ENCODE measurements at places on chromosomes 12 and 14. TPM values are rescaled to one million over a fixed set of nuclear protein-coding genes. Genes with fewer than 3 reads are reported as not detected.

Gene GUCY2C
- not detected for total RNA-seq

Gene C12orf56
- total RNA-seq, result not detected

Gene RALGAPA1
- 28.2 TPM for total RNA-seq

Gene PLD4
- total RNA-seq, result not detected

Gene DHRS2
- 3.1 TPM for total RNA-seq

Gene SRRM4
- not detected for total RNA-seq

Gene VPS29
- 88.3 TPM for total RNA-seq

Gene NXPH4
- 0.47 TPM for total RNA-seq

Gene SLCO1C1
- not detected for total RNA-seq

Gene TMTC1
- not detected for total RNA-seq

Gene RFLNA
- total RNA-seq, result not detected

GRCh38 chr14:64715628-64716412, 11.6 kb downstream of the PLEKHG3 start:
- H3K4me3 ChIP-seq, result no peak overlapping the region
- no peaks in the 10 kb centered on the region for H3K36me3 ChIP-seq
- peaks cover 18% of the 10 kb centered on the region for H3K4me1 ChIP-seq
- no peak for DNase-seq

GRCh38 chr12:113071135-113072112, 14.9 kb downstream of the DTX1 start:
- H3K36me3 ChIP-seq, result no peaks in the 10 kb centered on the region
- no peak for DNase-seq
- no peak overlapping the region for H3K4me3 ChIP-seq
- H3K4me1 ChIP-seq, result peaks cover 29% of the 10 kb centered on the region

DNA sequence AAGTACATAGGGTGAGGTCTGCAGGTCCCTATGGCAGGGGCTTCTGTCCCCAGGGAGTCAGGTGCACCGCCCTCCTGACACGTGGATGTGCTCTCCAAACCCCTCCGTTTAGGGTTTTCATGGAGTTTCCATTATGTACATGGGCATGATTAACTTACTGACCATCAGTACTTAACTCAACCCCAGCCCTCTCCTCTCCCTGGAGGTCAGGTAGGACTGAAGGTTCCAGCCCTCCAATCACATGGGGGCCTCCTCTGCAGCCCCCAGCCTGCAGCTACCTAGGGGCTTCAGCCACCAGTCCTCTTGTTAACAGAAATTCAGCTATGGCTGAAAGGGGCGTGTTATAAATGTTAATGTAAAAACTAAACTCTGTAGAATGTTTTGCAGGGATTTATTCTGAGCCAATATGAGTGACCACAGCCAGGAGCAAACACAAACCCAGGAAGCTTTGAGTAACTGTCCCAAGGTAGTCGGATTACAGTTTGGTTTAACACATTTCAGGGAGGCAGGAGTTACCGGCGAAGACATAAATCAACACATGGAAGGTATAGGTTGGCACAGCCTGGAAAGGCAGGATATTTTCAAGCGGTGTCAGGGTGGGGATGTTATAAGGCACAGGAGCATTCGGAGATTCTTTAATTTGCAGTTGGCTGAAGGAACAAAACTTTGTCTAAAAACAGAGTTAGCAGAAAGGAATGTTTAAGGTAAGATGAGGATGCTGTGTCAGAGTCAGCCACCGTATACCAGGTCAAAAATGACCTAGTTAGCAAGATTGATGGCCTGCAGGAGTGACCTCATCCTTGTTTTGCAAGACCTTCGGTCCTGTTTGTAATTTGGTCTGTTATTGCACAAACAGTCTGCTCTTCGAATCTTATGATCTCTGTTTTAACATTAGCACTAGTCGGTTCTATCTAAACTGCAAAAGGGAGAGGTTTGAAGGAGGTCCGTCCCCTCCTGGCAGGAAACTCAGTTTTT, 75.2 kb downstream of the TNFAIP2 start:
- no peaks in the 10 kb centered on the region for H3K27me3 ChIP-seq
- DNase-seq, result no peak
- H3K36me3 ChIP-seq, result no peaks in the 10 kb centered on the region
- H3K4me1 ChIP-seq, result no peaks in the 10 kb centered on the region
- H3K27ac ChIP-seq, result no peak overlapping the region
- H3K4me3 ChIP-seq, result no peak overlapping the region

GRCh38 chr14:84006643-84007155, 1523.2 kb upstream of the FLRT2 start:
- no peak for DNase-seq
- no peaks in the 10 kb centered on the region for H3K36me3 ChIP-seq
- no peak overlapping the region for H3K4me3 ChIP-seq

GRCh38 chr12:108076556-108076955, 52.5 kb upstream of the WSCD2 start:
- H3K36me3 ChIP-seq, result no peaks in the 10 kb centered on the region
- H3K27me3 ChIP-seq, result no peaks in the 10 kb centered on the region
- DNase-seq, result no peak
- no peak overlapping the region for H3K4me3 ChIP-seq
- no peak overlapping the region for H3K27ac ChIP-seq
- H3K4me1 ChIP-seq, result no peaks in the 10 kb centered on the region

DNA sequence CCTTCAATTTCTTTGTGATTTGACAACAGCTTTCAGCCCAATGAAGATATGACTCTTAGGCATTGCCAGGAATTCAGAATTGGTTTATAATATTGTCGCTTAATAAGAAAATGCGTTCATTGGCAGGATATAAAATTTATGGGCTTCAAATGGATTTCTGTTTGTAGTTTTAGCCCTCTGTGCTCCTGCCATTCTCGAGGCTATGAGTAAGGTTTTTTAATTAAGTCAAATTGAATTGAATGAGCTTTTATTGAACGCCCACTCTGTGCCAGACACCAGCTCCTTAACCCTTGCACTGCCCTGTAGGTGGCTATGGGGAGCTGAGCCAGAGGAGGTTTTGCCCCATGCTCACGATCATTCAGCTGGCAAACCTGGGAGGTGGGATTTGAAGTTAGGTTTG, 115.1 kb downstream of the SLC25A47 start:
- H3K4me1 ChIP-seq, result no peaks in the 10 kb centered on the region
- H3K27ac ChIP-seq, result no peak overlapping the region
- H3K27me3 ChIP-seq, result no peaks in the 10 kb centered on the region

- no peak overlapping the region for H3K4me3 ChIP-seq
- H3K27ac ChIP-seq, result no peak overlapping the region
- no peak for DNase-seq
- H3K27me3 ChIP-seq, result no peaks in the 10 kb centered on the region
- H3K36me3 ChIP-seq, result no peaks in the 10 kb centered on the region
Measured at GRCh38 chr12:49824895-49825294, 3.3 kb downstream of the NCKAP5L start.

DNA sequence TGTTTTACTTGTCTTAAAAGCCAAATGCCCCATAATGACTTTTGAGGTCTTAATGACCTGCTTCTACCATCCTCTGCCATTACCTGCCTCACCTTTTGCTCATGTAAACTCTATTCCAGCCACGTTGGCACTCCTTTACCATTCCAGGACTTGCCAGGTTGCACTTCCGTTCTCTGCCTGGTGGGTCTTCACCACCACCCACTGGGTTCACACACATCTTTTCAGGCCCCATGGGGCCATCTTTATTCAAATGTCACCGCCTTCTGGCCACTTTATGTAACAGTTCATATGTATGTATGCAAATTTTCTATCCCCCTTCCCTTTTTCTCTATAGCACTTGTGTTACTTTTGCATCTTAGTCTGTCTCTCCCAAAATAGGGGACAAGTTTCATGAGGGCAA, 57.7 kb downstream of the ATP2A2 start:
- H3K27me3 ChIP-seq, result no peaks in the 10 kb centered on the region
- DNase-seq, result no peak
- peaks cover 85% of the 10 kb centered on the region for H3K36me3 ChIP-seq
- H3K27ac ChIP-seq, result no peak overlapping the region
- no peaks in the 10 kb centered on the region for H3K4me1 ChIP-seq
- no peak overlapping the region for H3K4me3 ChIP-seq

GRCh38 chr12:98595243-98595988, 1.9 kb downstream of the SLC25A3 start:
- peaks cover 37% of the 10 kb centered on the region for H3K4me1 ChIP-seq
- no peaks in the 10 kb centered on the region for H3K27me3 ChIP-seq
- DNase-seq, result no peak
- H3K4me3 ChIP-seq, result peak overlapping the region; percentile 83
- H3K36me3 ChIP-seq, result peaks cover 28% of the 10 kb centered on the region

DNA sequence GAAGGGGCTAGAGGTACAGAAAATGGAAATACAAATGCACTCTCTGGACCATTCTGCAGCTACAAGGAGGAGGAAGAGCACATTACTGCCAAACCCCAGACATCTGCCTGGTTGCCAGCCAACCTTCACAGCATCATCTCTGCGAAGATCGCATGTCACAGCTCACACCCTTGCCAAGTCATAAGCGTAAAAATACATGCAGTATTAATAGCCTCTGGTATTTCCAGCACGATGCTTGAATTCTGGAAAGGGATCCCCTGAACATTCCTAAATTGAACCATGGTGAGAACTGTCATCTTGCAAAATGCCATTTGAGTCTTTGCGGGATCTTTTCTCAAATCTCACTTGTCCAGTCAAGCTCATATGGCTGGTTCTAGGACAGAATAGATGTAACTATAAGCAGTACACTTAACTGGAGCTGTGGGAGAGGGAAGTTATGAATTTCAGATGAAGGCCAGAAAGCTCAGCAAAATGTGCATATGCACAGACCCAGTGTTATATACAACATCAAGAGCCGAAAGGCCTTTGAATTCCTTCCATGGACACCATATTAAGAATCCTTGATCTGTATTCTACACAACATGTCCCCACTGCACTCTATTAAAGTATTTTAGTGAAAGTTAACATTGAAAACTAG, 211.6 kb downstream of the DUSP6 start:
- H3K27me3 ChIP-seq, result no peaks in the 10 kb centered on the region
- no peaks in the 10 kb centered on the region for H3K36me3 ChIP-seq
- H3K4me3 ChIP-seq, result no peak overlapping the region
- no peak for DNase-seq
- H3K4me1 ChIP-seq, result no peaks in the 10 kb centered on the region

DNA sequence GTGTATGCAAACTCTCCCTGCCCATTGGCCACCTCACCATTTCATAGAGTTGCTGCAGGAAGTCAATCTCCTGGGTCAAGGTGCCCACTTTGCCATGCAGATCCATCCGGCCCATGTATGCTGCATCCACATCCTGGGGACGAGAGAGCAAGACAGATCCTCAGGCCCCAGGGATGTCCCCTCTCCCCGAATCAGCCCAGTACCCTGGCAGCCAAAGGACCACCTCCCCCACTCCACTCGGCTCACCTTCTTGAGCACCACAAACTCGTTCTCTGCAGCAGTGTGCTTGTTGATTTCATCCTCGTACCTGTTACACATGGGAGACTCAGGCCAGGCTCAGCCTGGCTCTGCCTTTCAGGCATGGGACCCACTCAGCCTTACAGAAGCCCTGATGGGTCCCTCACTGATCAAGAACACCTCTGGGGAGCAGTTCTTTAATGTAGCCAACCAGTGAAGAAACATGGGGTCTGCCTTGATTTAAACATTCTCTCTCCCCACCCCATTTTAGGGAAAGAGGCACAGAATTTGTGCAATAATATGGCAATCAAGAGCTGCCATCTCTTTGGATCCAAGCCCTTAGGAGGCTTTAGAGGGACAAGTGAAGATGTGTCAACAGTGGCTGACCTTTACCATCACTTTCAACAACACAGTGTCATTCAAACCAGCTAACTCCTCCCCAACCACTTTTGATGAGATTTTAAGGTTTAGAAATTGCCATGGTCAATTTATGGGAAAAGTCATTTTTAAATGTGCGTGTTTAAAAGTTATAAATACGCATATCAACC, 3.9 kb downstream of the KRT79 start:
- no peaks in the 10 kb centered on the region for H3K27me3 ChIP-seq
- no peak overlapping the region for H3K4me3 ChIP-seq
- DNase-seq, result no peak
- no peak overlapping the region for H3K27ac ChIP-seq
- no peaks in the 10 kb centered on the region for H3K36me3 ChIP-seq

- no peaks in the 10 kb centered on the region for H3K36me3 ChIP-seq
- H3K4me1 ChIP-seq, result no peaks in the 10 kb centered on the region
- DNase-seq, result no peak
- no peak overlapping the region for H3K27ac ChIP-seq
Measured at GRCh38 chr12:78156751-78157150, 326.1 kb downstream of the NAV3 start.

DNA sequence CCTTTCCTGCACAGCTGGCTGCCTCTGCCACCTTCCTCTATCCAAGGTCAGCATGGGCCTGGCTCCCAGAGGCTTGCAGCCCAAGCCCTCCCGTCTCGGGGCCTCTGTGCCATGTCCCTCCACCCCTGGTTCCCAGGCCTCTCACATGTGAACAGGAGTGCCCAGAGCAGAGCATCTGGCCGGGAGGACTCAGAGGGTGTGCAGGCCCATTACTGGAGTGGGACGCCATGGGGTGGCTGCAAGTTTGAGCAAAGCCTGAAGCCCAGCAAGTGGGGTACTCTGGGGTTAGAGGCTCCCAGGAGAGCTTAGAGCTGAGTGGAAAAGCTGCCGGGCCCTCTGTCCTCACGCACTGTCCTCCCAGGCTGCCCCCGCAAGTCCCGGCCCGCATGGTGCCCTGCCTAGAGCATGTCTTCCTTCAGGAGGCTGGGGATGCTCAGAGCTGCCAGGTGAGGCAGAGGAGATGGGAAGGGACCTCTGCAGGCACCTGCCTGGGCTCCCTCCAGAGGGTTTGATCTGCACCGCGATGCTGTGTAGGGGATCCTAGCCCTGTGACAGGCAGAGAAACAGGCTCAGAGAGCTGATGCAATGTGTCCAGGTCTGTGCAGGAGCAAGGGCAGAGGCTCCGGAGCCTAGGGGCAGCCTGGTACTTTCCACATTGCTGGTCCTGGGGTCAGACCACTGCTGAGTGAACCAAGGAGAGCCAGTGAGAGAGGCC, 39.8 kb downstream of the DIO3 start:
- H3K36me3 ChIP-seq, result no peaks in the 10 kb centered on the region
- DNase-seq, result no peak
- H3K4me1 ChIP-seq, result peaks cover 32% of the 10 kb centered on the region
- no peaks in the 10 kb centered on the region for H3K27me3 ChIP-seq
- no peak overlapping the region for H3K4me3 ChIP-seq
- H3K27ac ChIP-seq, result no peak overlapping the region

- H3K4me1 ChIP-seq, result no peaks in the 10 kb centered on the region
- no peak for DNase-seq
- H3K27ac ChIP-seq, result no peak overlapping the region
Measured at GRCh38 chr12:29510591-29511185, 13.2 kb upstream of the OVCH1 start.

- H3K27ac ChIP-seq, result no peak overlapping the region
- peaks cover 3% of the 10 kb centered on the region for H3K27me3 ChIP-seq
- H3K4me1 ChIP-seq, result no peaks in the 10 kb centered on the region
- DNase-seq, result no peak
- H3K4me3 ChIP-seq, result no peak overlapping the region
Measured at GRCh38 chr12:99005601-99006000, 360.5 kb downstream of the APAF1 start.

GRCh38 chr12:46546634-46547273, 174.2 kb upstream of the SLC38A2 start:
- no peak overlapping the region for H3K27ac ChIP-seq
- no peaks in the 10 kb centered on the region for H3K27me3 ChIP-seq
- peaks cover 17% of the 10 kb centered on the region for H3K4me1 ChIP-seq
- no peaks in the 10 kb centered on the region for H3K36me3 ChIP-seq
- DNase-seq, result no peak

GRCh38 chr14:101199028-101199770, 295.7 kb upstream of the RTL1 start:
- no peaks in the 10 kb centered on the region for H3K4me1 ChIP-seq
- H3K4me3 ChIP-seq, result no peak overlapping the region
- no peak for DNase-seq
- H3K27me3 ChIP-seq, result no peaks in the 10 kb centered on the region
- no peak overlapping the region for H3K27ac ChIP-seq

All from CD8-positive, alpha-beta memory T cell (primary cell).